ENCODE measurements at places on chromosomes 5 and 9.

GRCh38 chr9:127346584-127346983 lies 50.4 kb upstream of the SLC2A8 start:
- DNase-seq, result no peak

GRCh38 chr9:131503626-131504465 lies 1.1 kb downstream of the POMT1 start:
- DNase-seq, result peak; percentile 44

GRCh38 chr5:143879646-143880045 lies 67.7 kb downstream of the HMHB1 start:
- DNase-seq, result no peak

DNA sequence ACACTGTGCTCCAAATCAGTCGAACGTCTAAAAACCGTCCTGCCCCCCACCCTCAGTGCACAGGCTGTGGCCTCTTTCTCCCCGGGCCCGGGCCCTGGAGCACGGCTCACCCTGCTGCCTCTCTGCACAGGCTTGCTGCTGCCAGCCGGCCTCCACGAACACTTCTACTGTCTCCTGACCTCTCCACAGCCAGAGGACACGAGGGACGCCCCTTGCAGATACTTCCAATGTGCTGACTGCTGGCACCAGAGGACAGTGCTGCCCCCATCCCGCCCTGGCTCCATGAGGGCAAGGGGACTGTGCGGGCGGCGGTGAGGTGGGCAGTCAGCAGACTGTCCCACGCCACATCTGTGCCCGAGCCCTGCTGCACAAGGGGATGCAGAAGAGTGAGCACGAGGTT lies 174.8 kb downstream of the COL23A1 start:
- DNase-seq, result no peak

DNA sequence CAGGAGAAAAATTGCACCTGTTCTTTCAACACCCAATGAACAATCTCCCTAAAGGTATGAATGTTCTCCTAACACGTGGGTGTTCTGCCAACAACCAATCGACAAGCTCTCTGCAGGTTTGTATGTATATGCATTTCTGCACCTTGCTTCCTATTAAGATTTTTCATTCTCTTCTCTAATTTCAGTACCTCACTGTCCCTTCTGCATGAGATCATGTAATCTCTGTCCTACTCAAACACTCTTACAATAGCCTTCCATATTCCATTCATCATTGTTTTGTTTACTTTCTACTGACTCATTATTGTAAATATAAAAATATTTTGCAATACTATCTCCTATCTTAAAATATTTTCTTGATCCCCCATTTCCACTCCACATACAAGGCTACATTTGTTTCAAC lies 382.0 kb downstream of the CDH12 start:
- DNase-seq, result no peak

- DNase-seq, result no peak
Observed at GRCh38 chr5:69004676-69005075, 89.1 kb upstream of the SLC30A5 start.

GRCh38 chr5:95823738-95824609 lies 1.4 kb upstream of the GLRX start:
- peak; percentile 46 for DNase-seq

DNA sequence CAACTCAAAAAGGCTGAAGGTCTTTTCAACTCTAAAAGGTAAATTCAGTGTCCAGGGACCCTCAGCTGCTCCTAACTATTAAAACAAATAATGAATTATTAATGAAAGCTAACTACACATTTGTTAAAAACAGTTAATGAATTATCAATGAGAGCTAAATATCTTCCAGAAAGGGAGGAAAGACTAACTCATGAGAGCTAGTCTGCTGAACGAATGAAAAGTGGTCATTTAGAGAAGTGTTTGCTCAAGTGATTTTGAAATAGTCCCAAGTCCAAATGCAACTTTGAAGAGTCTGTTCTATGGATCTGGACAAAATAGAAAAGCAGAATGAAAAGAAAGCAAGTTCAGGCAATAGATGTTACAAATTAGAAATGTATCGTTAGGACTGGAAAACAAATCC lies 133.9 kb upstream of the SPEF2 start:
- no peak for DNase-seq

- no peak for DNase-seq
Observed at GRCh38 chr5:104347119-104347708, 784.6 kb upstream of the NUDT12 start.

- no peak for DNase-seq
Observed at GRCh38 chr5:168479166-168479565, 7.1 kb upstream of the RARS1 start.

GRCh38 chr9:112355427-112355897 lies 22.0 kb upstream of the PTBP3 start:
- DNase-seq, result no peak

DNA sequence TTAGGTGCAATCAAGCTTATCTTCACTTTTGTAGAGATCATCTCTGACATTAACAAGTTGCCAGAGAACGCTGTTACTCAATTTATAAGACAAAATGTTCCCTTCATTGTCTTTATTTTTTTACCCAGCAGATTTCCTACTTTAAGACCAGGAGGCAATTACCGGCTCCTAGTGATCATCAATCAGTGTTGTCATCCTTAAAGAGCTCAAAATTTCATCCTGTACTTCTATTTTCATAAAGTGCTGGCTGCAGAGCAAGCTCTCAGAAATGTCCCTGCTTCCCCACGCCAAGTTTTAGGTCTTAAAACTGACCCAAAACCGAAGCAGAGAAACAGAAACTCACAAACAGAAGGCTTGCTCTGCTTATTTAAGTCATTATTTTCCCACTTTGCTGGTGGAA lies 82.9 kb downstream of the PJA2 start:
- no peak for DNase-seq

DNA sequence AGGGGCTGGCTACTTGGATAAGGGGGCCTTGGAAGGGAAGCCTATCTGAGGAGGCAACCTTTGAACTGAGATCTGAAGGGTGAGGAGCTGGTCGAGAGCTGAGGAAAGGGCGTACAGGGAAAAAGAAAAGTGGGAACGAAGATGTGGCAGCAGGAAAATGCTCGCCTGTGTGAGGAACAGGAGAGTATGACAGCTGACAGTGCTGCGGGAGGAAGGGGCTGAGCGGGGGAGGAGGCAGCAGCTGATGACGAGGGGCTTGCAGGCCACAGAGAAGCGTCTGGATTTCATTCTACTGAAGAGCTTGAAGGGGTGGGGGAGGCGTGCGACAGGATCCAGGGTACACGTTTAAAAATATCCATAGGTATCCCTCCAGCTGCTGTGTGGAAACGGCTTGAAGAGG lies 28.9 kb downstream of the SH3PXD2B start:
- DNase-seq, result no peak

DNA sequence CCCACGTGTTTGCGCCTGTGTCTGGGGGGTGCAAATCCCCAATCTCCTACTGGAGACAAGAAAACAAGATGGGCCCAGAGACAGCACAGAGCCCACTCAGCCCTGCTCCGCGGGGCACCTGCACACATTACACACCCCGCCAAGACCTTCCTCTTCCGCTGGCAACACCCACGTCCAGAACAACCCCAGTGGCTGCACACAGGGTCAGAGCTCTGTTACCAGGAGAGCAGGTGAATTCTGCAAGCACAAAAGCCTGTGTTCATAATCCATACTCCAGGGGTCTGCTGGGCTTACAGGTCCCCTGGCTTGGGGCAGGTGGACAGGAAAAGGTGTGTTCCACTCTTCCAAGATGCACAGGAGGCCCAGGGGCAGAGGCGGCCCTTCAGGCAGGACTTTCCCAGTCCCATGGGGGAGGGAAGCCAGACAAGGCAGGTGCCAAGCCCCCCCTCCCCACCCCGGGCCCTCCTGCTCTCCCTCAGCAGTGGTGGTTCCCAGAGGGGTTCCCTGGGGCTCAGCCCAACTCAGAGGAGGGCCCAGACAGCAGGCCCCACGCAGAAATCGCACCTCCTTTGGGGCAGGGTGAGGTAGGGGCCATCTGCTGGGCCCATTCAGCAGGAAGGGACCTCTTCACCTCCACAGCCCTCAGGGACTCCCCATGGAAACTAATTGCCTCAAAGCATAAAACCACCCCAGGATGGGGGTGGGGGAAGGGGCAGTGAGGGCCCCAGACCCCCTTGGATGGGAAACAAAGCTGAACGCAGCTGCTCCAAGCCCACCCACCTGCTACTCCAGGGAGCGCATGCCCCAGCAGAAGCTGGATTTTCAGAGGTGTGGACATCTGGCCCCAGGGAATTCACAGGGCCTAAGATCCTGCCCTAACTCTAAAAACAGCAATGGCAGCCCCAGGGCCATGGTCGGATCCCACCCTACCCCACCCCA lies 105.3 kb downstream of the VAV2 start:
- DNase-seq, result no peak

- no peak for DNase-seq
Observed at GRCh38 chr5:168793841-168794837, 215.0 kb upstream of the PANK3 start.

- DNase-seq, result no peak
Observed at GRCh38 chr9:120383999-120384924, 195.7 kb downstream of the CDK5RAP2 start.

DNA sequence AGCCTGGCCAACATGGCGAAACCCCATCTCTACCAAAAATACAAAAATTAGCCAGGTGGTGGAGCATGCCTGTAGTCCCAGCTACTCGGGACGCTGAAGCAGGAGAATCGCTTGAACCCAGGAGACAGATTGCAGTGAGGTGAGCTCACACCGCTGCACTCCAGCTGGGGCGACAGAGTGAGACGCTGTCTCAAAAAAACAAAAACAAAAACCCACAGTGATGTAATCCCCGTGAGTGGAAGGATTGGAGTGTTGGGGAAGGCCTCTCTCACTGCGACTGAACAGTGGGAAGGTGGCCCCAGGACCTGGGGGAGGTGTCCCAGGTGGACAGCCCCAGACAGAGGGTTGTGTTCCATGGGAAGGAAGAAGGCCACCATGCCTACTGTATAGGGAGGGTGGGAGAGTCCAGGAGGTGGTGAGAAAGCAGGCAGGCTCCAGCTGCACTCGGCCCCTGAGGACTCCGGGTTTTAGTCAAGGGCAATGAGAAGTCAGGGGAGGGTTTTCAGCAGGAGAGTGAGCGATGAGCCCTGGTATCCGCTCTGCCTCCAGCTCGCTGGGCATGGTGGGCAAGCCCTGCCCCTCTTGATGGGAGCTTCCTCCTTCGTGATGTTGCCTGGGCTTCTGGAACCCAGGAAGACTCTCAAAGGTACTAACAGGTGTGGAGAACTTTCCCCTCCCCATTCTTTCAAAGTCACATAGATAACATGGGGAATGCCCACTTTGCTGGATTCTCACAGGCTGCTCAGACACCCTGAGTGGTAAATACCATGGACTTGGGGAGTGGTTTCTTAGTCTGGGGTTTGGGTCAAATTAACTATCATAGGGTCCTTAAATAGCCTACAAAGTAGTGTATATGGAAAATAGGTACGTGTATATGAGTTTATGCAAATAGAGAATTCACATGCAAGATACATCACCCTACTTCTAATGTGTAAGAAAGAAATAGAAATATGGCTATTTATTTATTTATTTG lies 74.7 kb downstream of the PPARGC1B start:
- DNase-seq, result no peak

DNA sequence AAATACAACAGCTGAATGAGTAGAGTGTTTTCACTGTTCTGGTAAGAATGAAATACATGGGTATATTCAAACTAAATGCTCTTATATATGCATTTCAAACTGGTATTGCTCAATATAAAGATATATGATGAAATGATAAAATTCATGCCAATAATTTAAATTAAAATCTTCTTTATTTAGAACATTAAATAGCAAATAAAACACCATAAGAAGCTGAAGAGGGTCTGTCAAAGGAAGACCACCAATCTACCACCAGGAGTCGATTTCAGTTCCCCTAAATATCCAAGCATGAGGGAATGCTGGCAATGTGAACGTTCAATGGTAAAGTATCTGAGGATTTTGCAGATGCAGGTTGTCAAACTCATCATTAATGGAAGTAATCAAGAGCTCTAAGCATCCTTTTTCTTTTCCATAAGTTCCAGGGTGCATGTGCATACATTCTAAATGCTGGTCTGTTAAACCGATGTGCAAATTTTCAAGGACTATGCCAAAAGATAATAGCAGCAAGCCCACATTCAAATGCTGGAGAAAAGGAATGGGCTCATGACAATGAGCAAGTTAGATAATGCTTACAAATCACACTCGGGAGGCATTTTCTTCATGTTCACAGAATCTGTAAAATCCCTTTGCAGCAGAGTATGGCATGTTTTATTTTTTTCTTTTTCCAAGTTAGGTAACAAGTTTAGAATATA lies 118.8 kb upstream of the MTAP start:
- DNase-seq, result no peak

DNA sequence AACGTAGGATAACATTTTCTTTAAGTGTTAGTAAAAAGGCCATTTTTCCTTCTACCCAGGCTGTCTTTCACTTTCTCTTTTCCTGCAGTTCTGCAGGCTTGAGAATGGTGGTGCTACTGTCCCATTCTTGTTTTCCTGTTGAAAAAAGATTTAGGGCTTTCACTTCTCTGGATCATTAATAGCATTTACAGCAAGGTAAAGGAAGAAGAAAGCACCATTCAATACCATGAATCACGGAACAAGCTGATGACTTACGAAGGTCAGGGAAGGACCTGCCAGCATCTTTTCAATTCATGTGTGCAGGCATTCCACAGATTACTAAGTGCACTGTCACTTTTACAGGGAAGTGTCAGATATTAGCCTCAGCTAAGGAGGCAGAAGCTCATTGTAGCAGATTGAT lies 292.8 kb downstream of the YTHDC2 start:
- no peak for DNase-seq

DNA sequence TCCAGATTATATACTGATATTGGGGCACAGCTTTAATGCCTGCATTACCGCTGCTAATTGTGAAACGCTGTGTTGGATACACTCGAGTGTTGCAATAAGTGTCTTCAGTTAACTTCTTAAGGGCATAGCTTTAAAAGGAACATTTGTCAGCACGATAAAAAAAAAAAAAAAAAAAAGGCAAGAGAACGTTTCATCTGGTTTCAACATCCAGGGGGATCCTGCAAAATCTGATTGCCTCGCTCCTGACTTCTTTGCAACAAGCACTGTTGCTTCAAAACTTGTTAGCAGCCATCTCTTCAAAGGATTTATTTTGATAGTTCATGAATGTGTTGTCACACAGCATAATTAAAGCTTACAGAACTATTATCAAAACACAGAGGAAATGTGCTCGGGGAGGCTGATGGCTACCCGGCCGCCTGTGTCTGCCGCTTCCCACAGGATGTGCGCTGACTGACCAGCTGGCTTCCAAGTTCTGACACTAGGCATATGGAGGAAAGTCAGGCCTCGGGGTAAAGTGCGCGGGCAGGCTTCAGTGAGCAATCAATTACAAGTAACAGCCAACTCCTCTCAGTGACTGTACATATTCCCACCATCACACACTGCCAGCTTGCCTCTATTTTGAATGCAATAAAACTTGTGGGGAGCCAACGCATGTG lies 77.7 kb downstream of the EBF1 start:
- DNase-seq, result no peak
